ENCODE measurements at places on chromosomes 2 and 18.

- no peak for DNase-seq
Measured at GRCh38 chr2:240992572-240993291, 5.7 kb upstream of the SNED1 start.

DNA sequence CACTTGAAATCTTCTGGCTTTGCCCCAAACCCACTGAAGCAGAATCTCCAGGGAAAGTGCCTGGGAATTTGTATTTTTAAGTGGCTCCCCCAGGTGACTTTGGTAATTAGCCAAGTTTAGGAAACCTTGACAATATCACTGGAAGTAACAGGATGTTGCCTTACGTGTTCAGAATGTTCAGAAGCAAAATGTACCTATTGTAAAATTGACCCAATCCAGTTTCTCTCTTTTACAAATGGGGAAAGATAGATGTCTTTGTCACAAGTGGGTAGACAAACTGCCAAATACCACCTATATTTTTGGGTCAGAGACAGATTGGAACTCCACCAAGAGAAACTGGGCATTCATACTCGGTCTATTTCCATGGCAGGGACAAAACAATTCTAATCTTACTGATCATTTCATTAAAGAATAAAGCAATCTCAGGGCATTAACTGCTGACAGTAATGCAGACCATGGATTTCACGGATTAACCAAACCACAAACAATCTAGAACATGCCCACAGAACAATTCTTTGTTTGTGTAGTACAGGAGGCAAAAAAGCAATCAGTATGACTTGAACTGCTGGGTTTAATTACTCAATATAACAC, 255.8 kb downstream of the ERBB4 start:
- peak; percentile 39 for DNase-seq

- no peak for DNase-seq
Measured at GRCh38 chr18:6056171-6056910, 161.0 kb upstream of the TMEM200C start.

DNA sequence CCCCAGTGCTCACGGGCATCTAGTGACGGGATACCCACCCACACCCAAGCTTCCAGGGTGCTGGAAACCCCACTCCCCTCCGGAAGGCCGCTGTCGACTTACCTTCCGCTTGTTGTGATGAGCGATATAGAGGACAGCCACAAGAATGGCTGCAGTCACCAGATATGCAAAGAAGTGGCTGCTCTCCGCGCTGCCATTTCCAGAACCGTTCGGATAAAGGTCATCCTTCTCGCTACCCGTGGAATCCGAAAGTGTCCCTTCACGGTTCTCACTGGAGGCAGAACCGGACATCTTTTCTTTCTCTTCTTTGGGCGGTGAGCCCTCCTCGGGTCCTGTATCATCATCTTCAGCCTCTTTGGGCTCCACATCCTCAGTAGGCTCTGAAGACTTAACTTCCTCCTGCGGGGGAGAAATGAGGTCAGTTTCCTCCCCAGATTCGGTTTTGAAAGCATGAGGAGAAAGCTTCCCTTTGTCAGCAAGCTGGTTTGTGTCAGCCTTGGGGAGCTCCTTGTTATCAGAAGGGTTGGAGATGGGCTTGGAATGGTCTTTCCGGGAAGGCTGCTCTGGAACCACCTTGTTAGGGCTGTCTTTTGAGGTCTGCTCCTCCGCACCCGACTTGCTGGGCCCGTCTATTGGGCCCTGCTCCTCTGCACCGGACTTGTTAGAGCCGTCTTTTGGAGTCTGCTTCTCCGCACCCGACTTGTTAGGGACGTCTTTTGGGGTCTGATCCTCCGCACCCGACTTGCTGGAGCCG, 1.2 kb downstream of the TGOLN2 start:
- DNase-seq, result peak; percentile 6

DNA sequence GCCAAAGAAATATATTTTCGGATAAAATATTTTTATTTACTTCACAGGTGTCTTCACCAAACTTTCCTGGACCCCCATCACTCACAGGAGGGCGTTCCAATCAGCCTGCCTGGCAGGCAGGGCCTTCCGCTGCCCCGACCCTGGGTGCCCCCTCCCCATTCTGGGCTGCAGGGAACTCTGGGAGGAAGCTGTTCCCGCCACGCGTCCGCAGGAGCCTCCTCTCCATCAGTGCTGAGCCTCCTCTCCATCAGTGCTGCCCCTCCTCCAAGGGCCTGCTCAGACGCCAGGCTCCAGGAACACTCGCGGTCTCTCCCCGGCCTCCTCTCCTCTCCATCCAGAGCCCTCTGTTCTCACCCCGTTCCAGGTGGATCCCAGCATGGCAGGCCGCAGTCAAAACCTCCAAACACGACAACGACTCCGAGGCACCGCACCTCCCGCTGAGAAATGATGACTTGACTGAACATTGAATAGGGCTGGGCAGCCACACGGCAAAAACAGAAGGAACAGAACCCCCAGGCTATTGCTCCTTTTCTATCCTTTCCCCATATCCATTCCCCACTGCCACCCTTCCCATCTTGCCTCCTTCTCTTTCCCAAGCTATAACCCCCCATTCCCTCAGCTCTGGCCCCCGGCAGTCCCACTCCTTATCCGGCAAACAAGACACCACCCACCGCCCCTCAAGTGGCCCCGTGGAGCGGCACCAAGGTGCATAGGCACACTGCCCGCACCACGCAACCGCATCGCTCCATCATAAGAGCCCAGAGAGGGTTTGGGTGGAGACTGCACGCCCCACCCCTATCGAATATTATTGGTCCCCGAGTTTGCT, 268.6 kb upstream of the RAB6C start:
- no peak for DNase-seq

- no peak for DNase-seq
Measured at GRCh38 chr18:58501066-58501896, 127.6 kb downstream of the ALPK2 start.

- DNase-seq, result no peak
Measured at GRCh38 chr2:228866781-228867180, 404.3 kb downstream of the PID1 start.

DNA sequence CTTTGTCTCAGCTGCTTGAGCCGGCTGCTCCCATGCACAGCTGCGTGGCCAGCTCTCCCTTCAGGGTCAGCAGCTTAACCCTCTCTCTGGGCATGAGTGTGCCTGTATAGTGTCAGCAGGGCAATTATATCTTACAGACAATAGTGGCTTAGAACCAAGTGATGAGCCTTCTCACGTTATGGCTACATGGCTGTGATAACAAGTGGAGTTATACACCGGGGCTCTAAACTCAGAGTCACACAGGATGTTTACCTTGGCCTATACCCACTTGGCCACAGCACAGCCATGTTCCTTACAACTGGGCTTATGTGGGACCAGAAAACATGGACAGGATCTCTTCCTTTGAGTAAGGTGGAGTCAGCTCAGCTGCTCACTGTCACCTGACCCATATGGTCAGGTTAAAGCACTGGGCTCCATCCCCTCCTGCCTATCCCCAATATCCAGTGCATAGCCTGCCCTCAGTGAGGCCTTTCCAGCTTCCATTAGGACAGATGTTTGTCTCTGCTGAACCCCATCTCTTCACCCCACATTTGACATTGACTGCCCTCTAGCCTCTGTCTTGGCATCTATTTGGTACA, 294.2 kb upstream of the NCKAP5 start:
- no peak for DNase-seq

DNA sequence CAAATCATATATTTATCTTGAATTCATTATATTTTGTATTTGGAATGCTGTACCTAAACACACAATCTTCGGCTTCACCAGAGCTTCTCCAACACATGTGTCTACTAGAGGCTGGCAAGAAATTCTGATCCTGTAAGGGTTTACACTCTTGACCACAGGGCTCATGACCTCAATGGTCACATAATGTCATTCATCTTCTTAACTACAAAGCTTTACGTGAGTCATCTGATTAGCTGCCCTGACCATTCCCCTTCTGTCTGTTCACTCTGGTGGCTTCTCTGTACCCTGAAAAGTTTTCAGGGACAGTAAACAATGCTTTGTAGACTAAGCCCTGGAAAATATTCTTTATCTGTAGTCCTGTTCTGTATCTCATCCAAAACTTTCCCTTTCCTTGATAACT, 423.9 kb downstream of the CMPK2 start:
- DNase-seq, result no peak

GRCh38 chr2:70686577-70687460, 81.2 kb downstream of the ADD2 start:
- peak; percentile 33 for DNase-seq

GRCh38 chr18:1760901-1761300, 810.4 kb downstream of the METTL4 start:
- DNase-seq, result no peak

DNA sequence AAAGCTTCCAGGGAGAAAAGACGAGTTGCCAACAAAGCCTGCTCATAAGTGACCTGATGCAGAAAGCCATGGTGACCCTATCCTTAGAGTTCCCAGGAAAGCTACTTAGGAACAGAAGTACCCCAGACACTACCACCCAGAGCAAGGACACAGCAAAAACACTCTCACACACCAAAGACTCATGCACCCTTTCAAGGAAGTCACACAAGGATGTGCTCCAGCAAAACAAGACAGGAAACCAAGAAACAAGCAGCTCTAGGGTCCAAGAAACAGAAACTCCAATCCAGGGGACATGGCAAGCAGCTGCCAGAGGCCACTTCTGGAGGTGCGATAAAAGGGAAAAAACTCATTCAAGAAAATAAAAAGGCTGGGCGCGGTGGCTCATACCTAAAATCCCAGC, 5.7 kb downstream of the KIF1A start:
- no peak for DNase-seq

DNA sequence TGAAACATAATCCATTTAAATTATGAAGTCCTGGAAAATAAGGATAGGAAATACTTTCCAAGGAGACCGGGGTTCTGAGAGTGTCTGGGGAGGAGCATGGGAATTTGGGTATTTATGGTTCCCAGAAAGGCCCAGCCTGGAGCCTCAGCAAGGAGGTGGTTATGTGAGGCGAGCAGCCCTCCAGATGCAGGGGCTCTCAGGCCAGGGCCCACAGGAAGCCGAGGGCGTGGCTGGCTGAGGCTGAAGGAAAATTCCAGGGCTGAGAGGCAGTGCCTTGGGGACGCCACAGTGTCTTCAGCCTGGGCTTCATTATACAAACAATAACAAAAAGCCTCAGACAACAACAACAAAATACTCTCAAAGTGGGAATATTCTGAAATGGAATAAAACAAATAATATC, 86.9 kb upstream of the SERPINE2 start:
- no peak for DNase-seq

DNA sequence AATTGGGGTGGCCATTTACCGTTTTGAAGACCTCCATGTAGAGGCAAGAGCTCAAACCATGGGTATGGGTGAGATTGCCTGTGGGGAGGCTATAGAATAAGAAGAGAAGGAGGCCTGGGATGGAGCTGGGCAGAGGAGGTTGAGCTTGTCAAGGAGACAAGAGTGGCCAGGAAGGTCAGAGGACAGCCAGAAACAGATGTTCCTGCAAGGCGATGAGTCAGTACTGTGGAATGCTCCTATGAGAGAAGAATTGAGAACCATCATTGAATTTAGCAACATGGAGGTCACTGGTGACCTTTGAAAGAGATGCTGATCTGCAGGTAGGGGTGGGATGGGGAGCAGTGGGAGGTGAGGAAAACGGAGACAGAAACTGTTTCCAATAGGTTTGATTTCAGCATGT, 3.5 kb downstream of the ACSL3 start:
- no peak for DNase-seq

- DNase-seq, result no peak
Measured at GRCh38 chr2:7919510-7919909, 762.3 kb upstream of the ID2 start.

DNA sequence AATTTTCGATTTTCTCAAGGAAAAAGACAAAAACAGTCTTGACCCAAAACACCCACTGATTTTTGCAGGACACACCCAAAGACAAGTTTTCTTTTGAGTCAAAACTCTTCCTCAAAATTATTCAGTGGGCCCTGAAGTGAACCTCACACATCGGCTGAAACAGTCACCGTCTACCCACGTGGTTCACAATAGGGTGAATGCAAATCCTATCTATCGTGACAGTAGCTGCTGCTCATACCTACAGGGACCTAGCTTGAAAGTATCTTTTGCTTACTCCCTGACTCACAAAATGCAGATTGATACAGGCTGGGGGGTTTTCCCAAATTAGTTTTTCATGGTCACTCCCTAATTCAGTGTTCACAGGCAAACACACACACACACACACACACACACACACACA, 10.7 kb upstream of the CD226 start:
- DNase-seq, result no peak

- no peak for DNase-seq
Measured at GRCh38 chr2:57444752-57445430, 601.7 kb upstream of the VRK2 start.

DNA sequence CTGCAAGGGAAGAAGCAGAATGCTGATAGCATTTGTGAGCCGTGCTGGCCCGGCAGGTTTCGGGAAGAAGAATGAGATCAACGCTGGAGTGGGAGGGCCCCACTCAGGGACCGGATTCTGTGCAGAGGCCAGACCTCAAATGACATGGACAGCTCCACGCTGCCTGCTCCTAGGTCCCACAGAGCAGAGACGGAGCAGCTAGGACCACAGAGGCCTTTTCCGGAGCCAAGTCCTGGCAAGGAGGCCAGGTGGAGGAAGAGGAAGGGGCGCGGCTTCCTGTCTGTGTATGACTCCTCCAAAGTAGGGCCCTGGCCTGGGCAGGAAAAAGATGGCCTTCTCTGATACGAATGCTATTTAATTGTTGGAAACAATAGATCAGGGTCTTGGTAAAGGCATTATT, 139.9 kb downstream of the LRRC30 start:
- DNase-seq, result no peak

GRCh38 chr18:44392933-44393332, 287.8 kb upstream of the SETBP1 start:
- no peak for DNase-seq

- DNase-seq, result no peak
Measured at GRCh38 chr2:31217465-31218200, at the start of gene CAPN14. Gene CAPN14 (minus strand): TSS chr2:31217515. CDS start chr2:31205447, 12,068 bp downstream.

- DNase-seq, result no peak
Measured at GRCh38 chr2:200662727-200663126, 76.9 kb downstream of the AOX1 start.

- DNase-seq, result no peak
Measured at GRCh38 chr2:181223234-181223633, 234.0 kb upstream of the ITGA4 start.

DNA sequence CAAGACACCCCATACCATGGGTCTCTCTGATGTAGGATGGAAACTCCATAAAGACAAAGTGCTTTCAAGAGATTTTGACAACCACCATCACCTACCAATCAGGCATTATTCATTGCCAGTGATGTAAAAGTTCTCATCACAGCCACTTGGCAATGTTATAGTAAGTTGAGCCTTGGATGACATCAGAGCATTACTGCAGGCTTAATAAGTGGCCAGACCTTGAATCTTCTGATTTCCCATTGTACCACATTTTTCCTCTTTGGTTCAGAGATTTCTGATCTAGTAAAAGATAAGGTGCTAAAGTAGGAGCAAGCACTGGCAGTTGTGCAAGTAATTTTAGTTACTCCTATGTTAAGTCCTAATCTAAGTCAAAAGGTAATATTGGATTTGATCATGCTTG, 36.5 kb downstream of the OSR1 start:
- DNase-seq, result no peak

GRCh38 chr2:19648583-19648982, 253.2 kb downstream of the TTC32 start:
- DNase-seq, result no peak
